ENCODE measurements at places on chromosomes 3 and 15. TPM values are rescaled to one million over a fixed set of nuclear protein-coding genes. Genes with fewer than 3 reads are reported as not detected.

Gene MITF
- 80.9 TPM for total RNA-seq

Gene EIF2B5
- total RNA-seq = 31.6 TPM

Gene PLCB2
- 9.6 TPM for total RNA-seq

Gene IGSF11
- 7.0 TPM for total RNA-seq

Gene AMOTL2
- 134 TPM for total RNA-seq

Gene BNIP2
- 229 TPM for total RNA-seq

Gene GPR176
- total RNA-seq = 1.7 TPM

Gene TEX55
- not detected for total RNA-seq

Gene GHRL
- total RNA-seq = not detected

DNA sequence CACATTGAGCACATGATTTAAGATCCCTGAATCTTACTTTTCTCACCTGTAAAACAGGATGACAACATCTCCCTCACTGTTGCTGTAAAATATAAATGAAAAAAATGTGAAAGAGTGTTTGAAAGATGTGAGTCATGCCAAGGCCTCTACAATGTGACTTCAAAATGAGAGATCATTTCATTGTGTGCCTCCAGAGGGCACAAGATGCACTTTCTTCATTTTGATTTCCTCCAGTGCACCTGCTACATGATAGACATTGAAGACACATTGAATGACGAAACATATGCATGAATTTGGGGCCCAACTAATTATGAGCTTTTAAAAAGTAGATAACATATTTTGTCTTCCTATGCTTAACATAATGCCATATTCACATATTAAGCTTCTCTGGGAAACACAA, 170.3 kb downstream of the MOBP start:
- DNase-seq = no peak
- no peak overlapping the region for H3K4me3 ChIP-seq
- H3K4me1 ChIP-seq = peaks cover 8% of the 10 kb centered on the region
- no peaks in the 10 kb centered on the region for H3K27me3 ChIP-seq
- no peaks in the 10 kb centered on the region for H3K36me3 ChIP-seq

GRCh38 chr3:72938471-72939265, 50.8 kb downstream of the GXYLT2 start:
- no peak overlapping the region for H3K4me3 ChIP-seq
- peak overlapping the region; percentile 54 for H3K27ac ChIP-seq
- peak; percentile 92 for DNase-seq
- H3K27me3 ChIP-seq = no peaks in the 10 kb centered on the region
- H3K4me1 ChIP-seq = peaks cover 7% of the 10 kb centered on the region
- H3K36me3 ChIP-seq = no peaks in the 10 kb centered on the region

GRCh38 chr3:156605686-156606605, 51.0 kb upstream of the SSR3 start:
- H3K36me3 ChIP-seq = no peaks in the 10 kb centered on the region
- H3K27me3 ChIP-seq = no peaks in the 10 kb centered on the region
- H3K4me1 ChIP-seq = peaks cover 33% of the 10 kb centered on the region
- H3K4me3 ChIP-seq = peak overlapping the region; percentile 57
- DNase-seq = peak; percentile 91

- no peak for DNase-seq
- no peaks in the 10 kb centered on the region for H3K36me3 ChIP-seq
- H3K27ac ChIP-seq = no peak overlapping the region
- H3K4me1 ChIP-seq = peaks cover 41% of the 10 kb centered on the region
Measured at GRCh38 chr3:54357301-54357700, 234.9 kb downstream of the CACNA2D3 start.

GRCh38 chr3:27791956-27792355, 69.8 kb upstream of the EOMES start:
- no peak overlapping the region for H3K4me3 ChIP-seq
- no peak for DNase-seq
- H3K36me3 ChIP-seq = no peaks in the 10 kb centered on the region
- no peaks in the 10 kb centered on the region for H3K4me1 ChIP-seq

GRCh38 chr15:81569286-81570080, 195.5 kb upstream of the TMC3 start:
- no peak overlapping the region for H3K27ac ChIP-seq
- no peaks in the 10 kb centered on the region for H3K4me1 ChIP-seq
- DNase-seq = no peak
- H3K36me3 ChIP-seq = no peaks in the 10 kb centered on the region
- no peaks in the 10 kb centered on the region for H3K27me3 ChIP-seq

DNA sequence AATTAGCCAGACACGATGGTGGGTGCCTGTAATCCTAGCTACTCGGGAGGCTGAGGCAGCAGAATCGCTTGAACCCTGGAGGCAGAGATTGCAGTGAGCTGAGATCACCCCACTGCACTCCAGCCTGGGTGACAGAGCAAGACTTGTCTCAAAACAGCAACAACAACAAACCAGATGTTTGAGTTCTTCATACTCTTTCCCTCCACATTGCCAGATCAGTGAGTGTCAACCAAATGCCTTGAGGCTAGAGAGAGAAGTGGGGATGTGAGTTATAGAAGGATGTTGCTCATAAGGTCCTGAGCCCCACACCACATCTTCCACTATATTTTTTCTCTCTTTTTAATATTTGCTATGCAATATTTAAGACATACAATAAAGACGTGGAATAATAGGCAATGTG, 19.8 kb downstream of the MAPKBP1 start:
- peak overlapping the region; percentile 14 for H3K27ac ChIP-seq
- no peak overlapping the region for H3K4me3 ChIP-seq
- no peak for DNase-seq
- H3K36me3 ChIP-seq = no peaks in the 10 kb centered on the region
- H3K27me3 ChIP-seq = no peaks in the 10 kb centered on the region
- H3K4me1 ChIP-seq = peaks cover 62% of the 10 kb centered on the region

DNA sequence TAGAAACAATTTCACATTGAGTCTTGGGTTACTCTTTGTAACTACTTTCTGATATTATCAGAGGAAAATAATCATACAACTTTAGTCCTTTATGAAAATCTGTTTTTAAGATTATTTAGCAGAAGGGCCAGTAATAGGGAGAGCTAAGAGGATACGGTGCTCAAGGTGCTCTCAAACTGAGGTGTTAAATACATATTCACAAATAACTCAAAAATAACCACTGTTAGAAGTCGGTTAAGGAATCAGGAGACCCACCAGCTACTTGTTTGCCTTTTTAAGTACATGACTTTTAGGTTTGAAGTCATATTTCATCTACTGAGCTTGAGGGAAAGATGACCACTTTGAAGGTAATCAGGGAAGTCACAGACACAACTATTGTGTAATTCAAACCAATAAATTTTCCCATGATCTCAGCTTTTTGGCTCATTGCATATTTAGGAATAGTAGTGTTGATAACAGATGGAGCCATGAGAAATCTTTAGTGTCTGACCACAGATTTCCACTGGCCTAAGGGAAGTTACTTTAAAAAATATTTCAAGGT, 1.4 kb upstream of the RSRC1 start:
- H3K27ac ChIP-seq = no peak overlapping the region
- no peak for DNase-seq
- H3K27me3 ChIP-seq = peaks cover 15% of the 10 kb centered on the region
- H3K4me1 ChIP-seq = peaks cover 52% of the 10 kb centered on the region
- no peaks in the 10 kb centered on the region for H3K36me3 ChIP-seq
- no peak overlapping the region for H3K4me3 ChIP-seq

DNA sequence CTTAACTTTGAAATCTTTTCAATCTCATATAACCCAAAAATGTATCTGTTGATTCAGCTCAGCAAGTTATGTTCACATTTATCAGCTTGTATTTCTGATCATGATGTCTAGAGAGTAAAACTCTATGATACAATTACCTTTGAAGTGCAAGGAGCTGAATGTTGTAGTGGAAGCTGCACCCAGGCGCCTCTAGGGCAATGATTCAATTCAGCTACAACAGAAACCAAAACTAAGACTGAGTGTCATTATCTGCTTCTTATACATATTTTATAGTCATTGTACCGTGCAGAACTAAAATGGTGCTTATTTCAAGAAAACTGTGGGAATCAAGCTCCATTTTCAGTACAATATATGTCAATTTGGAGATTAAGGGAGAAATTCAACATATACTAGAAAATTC, 1237.5 kb downstream of the ZPLD1 start:
- H3K27me3 ChIP-seq = no peaks in the 10 kb centered on the region
- no peak overlapping the region for H3K27ac ChIP-seq
- no peak for DNase-seq
- H3K36me3 ChIP-seq = no peaks in the 10 kb centered on the region
- no peak overlapping the region for H3K4me3 ChIP-seq

DNA sequence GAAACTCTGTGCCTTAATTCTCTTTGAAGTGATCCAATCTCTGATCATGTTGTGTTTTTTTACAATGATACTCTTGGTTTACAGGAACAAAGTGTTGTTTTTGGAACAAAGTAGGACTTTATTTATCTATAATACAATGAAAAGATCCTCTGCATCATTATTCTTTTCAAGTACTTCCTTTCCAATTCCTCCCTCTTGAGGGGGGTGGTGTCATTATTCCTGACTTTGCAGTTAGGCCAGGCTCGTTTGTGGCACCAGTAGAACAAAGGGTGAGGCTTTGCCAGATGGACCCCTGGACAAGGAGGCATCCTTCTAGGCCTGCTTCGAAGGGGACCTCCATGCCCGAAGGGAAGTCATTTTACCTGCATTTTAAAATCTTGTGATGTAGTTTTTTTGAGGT, 41.7 kb upstream of the ZBTB38 start:
- no peaks in the 10 kb centered on the region for H3K27me3 ChIP-seq
- H3K27ac ChIP-seq = no peak overlapping the region
- H3K4me1 ChIP-seq = peaks cover 3% of the 10 kb centered on the region
- no peak for DNase-seq

DNA sequence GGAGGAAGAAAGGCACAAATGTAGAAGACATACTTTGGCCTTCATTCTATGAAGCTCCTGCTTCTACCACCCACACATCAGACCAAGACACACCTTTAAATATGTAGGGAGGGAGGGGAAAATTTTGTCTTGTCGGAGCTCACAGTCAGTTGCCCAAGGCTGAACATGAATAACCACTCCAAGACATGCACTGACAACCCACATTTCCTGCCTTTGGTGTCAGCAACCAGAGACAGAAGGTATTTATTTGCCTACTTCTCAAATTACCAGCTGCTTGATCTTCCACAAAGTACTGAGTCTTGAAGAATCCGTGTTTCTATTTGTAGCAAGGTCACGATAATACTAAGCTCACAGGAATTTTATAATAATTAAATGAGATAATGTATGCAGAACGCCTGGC, 169.7 kb downstream of the KCNMB2 start:
- H3K36me3 ChIP-seq = no peaks in the 10 kb centered on the region
- DNase-seq = no peak
- no peak overlapping the region for H3K4me3 ChIP-seq
- no peaks in the 10 kb centered on the region for H3K27me3 ChIP-seq
- H3K27ac ChIP-seq = no peak overlapping the region
- peaks cover 26% of the 10 kb centered on the region for H3K4me1 ChIP-seq

- H3K36me3 ChIP-seq = no peaks in the 10 kb centered on the region
- H3K4me3 ChIP-seq = no peak overlapping the region
- no peak overlapping the region for H3K27ac ChIP-seq
- H3K27me3 ChIP-seq = no peaks in the 10 kb centered on the region
- no peak for DNase-seq
Measured at GRCh38 chr3:33993631-33994030, 195.2 kb downstream of the PDCD6IP start.

GRCh38 chr15:66982816-66983215, 82.6 kb upstream of the SMAD3 start:
- H3K27ac ChIP-seq = no peak overlapping the region
- H3K27me3 ChIP-seq = no peaks in the 10 kb centered on the region
- DNase-seq = peak; percentile 26
- H3K4me3 ChIP-seq = no peak overlapping the region
- H3K4me1 ChIP-seq = no peaks in the 10 kb centered on the region

- peak; percentile 75 for DNase-seq
- no peak overlapping the region for H3K27ac ChIP-seq
- no peaks in the 10 kb centered on the region for H3K4me1 ChIP-seq
- no peaks in the 10 kb centered on the region for H3K27me3 ChIP-seq
- H3K4me3 ChIP-seq = no peak overlapping the region
Measured at GRCh38 chr3:160192310-160193029, 32.8 kb upstream of the C3orf80 start.

DNA sequence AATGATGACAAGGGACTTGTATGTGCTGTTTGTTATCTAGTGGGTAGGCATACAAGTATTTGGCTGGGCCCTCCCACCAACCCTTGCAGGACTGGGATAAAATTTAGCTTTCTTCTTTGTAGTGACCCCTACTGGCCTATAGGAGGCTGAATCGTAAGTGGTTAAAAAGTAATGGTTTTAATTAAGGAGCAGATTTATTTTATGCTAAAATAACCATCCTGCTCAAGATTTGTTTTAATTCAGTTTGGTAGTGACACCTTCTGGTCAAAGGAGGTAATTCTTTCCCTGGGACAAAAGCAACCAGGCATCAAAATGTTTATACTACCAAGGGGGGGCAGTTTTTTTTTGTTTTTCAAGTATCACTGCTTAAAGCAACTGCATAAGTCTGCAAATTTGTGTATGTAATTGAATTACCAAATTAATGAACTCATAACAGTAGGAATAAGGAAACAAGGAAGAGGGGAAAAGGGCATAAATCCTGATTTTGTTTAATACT, 70.7 kb downstream of the TOP2B start:
- H3K4me3 ChIP-seq = no peak overlapping the region
- no peak for DNase-seq
- H3K27ac ChIP-seq = peak overlapping the region; percentile 68
- peaks cover 30% of the 10 kb centered on the region for H3K36me3 ChIP-seq

GRCh38 chr15:51721199-51721960, 16.1 kb downstream of the LYSMD2 start:
- H3K36me3 ChIP-seq = no peaks in the 10 kb centered on the region
- H3K4me3 ChIP-seq = no peak overlapping the region
- no peaks in the 10 kb centered on the region for H3K27me3 ChIP-seq
- peaks cover 18% of the 10 kb centered on the region for H3K4me1 ChIP-seq
- H3K27ac ChIP-seq = no peak overlapping the region
- no peak for DNase-seq

DNA sequence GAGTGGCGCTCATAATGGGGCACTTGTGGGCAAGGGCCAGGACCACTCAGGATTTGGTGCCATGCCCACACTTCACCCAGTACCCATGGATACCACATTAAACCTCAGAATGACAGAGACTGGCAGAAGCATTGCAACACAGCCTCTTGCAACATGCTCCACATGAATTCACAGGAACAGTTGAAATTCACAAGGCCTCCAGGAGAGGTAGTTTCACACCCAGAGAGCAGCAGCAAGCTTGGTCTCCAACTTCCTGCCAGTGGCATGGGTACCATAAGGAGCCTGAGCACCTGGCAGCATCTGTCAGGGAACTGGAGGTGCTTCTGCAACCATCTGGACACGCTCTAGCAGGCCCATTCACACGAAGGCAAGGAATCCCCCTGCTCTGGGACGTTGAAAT, 101.0 kb downstream of the OSBPL10 start:
- no peak for DNase-seq
- H3K27ac ChIP-seq = no peak overlapping the region
- H3K4me3 ChIP-seq = no peak overlapping the region

GRCh38 chr15:64187396-64188191, 24.8 kb upstream of the PPIB start:
- peaks cover 46% of the 10 kb centered on the region for H3K36me3 ChIP-seq
- H3K27me3 ChIP-seq = no peaks in the 10 kb centered on the region
- H3K27ac ChIP-seq = no peak overlapping the region
- no peak overlapping the region for H3K4me3 ChIP-seq

- no peak for DNase-seq
- H3K27ac ChIP-seq = no peak overlapping the region
- peaks cover 44% of the 10 kb centered on the region for H3K4me1 ChIP-seq
- H3K4me3 ChIP-seq = no peak overlapping the region
- H3K27me3 ChIP-seq = no peaks in the 10 kb centered on the region
Measured at GRCh38 chr3:108219336-108219735, 2.9 kb downstream of the IFT57 start.
